Stimulated activated CD8-positive, alpha-beta memory T cell treated with anti-CD3 and anti-CD28 coated beads, Interleukin-15, amount 100 ng/mL, for 1 hour (primary cell): ENCODE measurements at places on chromosomes 4 and X.

- no peak for DNase-seq
Measured at GRCh38 chr4:12050357-12050756, 621.7 kb upstream of the HS3ST1 start.

DNA sequence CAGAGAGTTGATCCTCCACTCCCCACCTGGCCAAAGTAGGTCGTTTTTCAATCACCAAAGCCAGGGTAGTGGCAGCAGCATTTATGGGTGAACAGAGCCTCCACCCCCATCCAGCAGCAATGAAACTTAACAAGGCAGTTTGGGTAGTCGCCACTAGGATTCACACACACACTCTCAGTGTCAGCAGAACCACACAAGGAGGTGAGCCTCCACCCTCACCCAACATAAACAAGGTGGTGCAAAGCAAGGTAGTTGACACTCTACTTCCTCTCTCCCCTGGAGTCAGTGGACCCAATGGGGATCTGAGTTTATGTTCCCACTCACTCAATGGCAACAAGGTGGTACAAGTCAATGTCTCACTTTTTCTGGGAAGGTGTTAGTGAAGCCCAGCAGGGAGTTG, 50.4 kb upstream of the CCDC149 start:
- DNase-seq: no peak

- DNase-seq: no peak
Measured at GRCh38 chr4:608236-608635, 17.1 kb upstream of the PDE6B start.

DNA sequence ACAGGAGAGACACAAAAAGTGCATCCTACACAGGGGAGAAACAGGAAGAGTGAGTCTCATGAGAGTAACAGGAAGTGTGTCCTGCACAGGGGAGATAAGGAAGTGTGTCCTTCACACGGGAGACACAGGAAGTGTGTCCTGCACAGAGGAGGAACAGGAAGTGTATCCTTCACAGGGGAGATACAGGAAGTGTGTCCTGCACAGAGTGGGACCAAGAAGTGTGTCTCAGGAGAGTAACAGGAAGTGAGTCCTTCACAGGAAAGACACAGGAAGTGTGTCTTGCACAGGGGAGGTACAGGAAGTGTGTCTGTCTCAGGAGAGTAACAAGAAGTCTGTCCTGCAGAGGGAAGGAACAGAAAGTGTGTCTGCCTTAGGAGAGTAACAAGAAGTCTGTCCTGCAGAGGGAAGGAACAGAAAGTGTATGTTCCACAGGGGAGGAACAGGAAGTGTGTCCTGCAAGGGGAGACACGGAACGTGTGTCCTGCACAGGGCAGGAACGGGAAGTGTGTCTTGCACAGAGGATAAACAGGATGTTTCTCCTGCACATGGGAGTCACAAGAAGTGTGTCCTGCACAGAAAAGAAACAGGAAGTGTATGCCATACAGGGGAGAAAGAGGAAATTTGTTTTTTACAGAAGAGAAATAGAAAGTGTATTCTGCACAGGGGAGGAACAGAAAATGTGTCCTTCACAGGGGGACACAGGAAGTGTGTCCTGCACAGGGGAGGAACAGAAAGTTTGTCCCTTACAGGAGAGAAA, 102.0 kb downstream of the ARSF start:
- DNase-seq: no peak

GRCh38 chrX:24178441-24178840, 28.9 kb downstream of the ZFX start:
- no peak for DNase-seq

GRCh38 chrX:148530464-148531077, 30.2 kb downstream of the AFF2 start:
- no peak for DNase-seq
